GM13976 (cell line): ENCODE measurements at places on chromosomes 2 and 18.
A peak's percentile ranks its signal among the peaks of the same experiment; 100 is the strongest.

- DNase-seq: peak; percentile 18
Observed at GRCh38 chr2:174522553-174522952, 35.7 kb upstream of the GPR155 start.

DNA sequence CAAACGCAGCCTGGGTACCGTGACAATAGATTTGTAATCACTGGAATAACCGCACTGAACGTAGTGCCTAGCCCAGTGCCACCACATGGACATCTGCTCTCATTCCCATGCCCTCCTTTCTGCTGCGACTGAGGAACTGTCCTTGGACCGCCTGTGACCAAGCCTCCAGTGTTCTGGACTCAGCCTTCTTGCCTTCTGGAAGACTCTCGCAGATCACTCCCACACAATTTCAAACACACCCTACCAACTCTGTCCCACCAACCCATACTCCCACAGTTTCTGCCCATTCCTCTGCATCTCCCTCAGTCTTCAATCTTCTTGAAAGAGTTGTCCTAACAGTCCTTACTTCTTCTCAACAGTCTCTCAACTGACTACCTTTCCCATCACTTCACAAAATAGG is 2.1 kb downstream of the RNF149 start:
- no peak for DNase-seq

GRCh38 chr18:8607776-8608742 is 1.2 kb upstream of the RAB12 start:
- DNase-seq: no peak

DNA sequence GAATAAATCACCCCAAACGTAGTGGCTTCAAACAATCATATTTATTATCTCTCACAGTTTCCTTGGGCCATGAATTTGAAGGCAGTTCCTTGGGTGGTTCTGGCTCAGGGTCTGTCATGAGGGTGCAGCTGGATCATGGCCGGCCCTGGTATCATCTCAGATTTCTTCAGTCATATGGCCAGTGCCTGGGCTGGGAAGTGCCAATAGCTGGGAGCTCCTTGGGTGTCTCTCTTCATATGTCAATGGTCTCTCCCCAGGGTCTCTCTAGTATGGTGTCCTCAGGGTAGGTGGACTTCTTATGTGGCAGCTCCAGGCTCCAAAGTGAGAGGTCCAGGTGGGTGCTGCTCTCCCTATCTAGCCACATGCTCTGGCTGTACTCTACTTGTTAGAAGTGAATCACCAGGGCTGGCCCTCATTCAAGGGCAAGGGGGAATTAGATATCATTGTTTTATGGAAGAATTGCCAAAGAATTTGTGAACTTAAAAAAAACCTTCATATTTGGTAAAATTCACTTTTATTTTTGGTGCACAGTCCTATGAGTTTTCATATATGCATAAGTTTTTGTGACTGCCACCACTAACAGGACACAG is 15.4 kb downstream of the FHOD3 start:
- no peak for DNase-seq

GRCh38 chr18:77042583-77042982 is 90.0 kb downstream of the MBP start:
- no peak for DNase-seq

DNA sequence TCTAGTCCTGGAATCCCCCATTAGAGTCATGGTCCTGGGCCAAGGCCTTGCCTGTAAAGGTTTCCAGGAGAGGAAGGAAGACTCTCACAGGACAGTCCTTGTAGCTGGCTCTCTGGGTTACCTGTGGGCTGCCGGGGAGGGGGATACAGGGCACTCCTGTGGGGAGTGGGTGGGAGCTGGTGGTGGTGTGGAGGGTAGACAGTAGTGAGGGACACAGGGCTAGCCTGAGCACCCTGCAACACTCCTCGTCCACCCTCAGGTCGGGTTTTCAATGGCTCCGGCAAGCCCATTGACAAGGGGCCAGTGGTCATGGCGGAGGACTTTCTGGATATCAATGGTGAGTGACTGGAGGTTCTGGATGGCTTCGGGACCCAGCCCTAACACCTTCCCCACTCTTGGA is 19.7 kb upstream of the ANKRD53 start:
- no peak for DNase-seq

DNA sequence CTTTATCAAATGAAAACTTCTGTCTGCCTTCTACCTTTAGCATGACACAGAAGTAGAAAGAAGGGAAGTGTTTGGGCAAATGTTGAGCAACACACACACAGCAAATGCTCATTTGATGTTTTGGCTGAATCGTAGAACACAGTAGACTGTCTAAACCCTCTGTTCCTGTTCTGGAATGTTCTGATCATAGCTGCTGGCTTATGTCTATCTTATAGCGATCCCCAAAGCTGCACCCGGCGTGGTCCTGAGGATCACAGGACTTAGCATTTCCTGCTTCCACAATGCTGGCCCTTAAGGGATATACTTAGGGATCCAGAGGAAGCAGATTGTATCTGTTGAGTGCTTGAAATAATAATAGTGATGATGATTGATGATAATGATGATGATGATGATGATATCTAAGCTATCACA is 15.2 kb downstream of the GNLY start:
- DNase-seq: no peak

- DNase-seq: no peak
Observed at GRCh38 chr2:226423498-226423960, 376.1 kb downstream of the IRS1 start.

DNA sequence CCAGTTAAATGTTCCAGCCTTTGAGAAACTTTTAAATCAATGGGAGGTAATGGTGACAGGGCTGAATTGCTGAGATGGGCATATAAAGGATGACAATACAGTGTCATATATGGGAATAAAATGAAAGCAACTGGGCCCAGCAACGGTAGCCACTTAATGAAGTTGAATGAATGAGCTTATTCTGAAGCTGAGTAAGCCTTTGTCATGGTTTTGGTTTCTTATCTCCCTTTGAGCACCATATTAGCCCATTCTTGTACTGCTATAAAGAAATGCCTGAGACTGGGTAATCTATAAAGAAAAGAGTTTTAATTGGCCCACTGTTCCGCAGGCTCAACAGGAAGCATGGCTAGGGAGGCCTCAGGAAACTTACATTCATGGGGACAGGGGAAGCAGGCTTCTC is 3.5 kb upstream of the THUMPD2 start:
- DNase-seq: no peak

DNA sequence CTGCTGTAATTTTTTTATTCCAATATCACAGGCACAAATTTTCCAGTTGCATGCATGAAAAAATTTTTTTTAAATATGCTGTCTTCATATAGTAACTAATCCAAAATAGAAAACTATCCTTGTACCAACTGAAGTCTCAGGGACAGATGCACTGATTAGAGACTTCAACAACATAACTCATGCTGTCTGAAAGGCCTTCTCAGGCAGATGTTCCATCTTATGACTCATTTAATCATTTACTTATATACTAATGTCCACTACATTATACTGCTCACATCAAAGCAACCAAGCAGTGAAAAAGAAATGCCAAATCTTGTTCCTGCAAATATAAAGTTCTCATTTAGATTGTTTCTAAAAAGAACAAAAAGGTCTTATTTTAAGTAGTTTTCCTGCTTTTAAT is 53.1 kb downstream of the OLA1 start:
- no peak for DNase-seq

GRCh38 chr18:12895626-12896025 is 11.6 kb upstream of the PTPN2 start:
- no peak for DNase-seq
